ENCODE measurements at places on chromosomes 6 and 20.

- DNase-seq = peak; percentile 81
Observed at GRCh38 chr20:653110-653589, at the start of gene SRXN1. Gene SRXN1, minus strand, starts transcription at chr20:653200. Its CDS starts 15 bp downstream, at chr20:653185.

- DNase-seq = no peak
Observed at GRCh38 chr6:96468281-96468680, 53.3 kb upstream of the UFL1 start.

DNA sequence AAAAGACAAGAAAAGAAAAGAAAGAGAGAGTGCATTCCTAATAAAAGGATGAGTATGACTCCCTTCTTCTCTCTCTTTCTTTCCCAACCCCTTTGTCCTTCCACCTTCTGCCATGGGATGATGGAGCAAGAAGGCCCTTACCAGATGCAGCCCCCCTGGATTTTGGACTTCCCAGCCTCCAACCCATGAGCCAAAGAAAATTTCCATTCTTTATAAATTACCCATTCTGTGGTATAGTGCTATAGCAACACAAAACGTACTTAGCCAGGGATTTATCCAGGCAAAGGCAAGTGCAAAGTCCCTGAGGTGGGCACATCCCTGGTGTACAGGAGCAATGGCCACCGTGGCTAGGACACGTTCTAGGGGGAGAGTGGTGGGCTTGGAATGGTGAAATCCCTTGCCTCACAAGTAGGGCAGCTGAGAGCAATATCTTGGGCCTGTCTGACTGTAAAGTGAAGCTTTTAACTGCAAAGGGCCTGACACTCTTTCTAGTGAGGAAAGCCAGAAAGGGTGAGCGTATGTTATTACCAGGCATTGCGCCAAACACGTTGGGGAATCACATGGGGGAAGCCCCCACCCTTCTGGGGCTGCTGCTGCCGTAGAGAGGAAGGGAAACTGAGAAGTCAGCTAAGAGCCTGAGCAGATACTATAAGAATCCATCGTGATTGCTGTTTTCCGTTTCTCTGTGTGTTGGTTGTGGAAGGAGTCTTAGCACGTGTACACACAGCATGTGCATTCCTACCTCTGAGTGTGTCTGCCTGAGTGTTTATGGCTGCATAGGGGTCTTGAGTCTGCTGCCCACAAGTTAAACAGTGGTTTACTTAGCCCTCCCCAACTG lies 50.7 kb upstream of the SIRPA start:
- peak; percentile 38 for DNase-seq

- DNase-seq = peak; percentile 40
Observed at GRCh38 chr6:158816803-158817727, 2.1 kb downstream of the EZR start.

- DNase-seq = peak; percentile 37
Observed at GRCh38 chr6:79713701-79714322, 82.7 kb downstream of the SH3BGRL2 start.

DNA sequence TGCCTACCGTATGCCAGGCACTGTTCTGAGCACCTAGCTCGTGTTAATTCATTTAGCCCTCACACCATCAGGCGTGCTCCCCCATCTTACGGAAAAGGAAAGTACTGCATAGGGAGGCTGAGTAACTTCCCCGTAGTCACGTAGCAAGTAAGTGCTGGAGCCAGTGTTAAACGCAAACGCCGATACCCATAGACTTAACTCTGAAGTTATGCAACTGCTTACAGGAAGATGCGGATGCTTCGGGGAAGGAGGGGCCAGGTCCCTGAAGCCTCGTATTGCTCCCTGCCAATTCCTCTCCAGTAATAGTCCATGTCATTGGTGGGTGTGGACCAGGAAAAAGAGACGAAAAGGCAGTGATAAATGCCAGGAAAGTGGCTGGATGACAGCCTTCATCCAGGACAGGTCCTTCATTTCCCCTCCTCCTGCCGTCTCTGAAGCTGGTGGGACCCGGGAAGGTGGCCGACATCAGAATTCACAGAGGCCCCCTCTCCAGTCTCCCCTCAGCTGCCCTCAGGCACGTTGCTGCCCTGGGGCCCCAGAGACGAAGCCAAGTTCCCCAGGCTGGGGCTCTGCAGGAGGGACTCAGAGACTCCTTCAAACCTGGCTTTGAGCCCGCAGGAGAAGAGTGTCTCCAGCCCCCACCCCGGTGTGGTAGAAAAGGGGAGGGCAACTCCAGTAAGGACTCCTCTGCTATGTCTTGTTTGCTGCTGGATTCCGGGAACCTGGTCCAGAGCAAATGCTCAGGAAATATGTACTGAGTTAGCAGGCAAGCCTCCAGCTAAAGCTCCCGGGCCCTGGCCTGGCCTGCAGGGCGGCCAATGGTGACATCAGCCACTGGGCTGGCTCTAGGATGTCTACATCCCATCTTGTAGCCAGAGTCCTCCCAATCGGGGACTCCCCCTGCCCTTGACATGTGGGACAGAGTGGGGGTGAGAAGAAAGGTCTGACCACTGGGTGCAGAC lies 37.8 kb downstream of the RAB44 start:
- DNase-seq = no peak

DNA sequence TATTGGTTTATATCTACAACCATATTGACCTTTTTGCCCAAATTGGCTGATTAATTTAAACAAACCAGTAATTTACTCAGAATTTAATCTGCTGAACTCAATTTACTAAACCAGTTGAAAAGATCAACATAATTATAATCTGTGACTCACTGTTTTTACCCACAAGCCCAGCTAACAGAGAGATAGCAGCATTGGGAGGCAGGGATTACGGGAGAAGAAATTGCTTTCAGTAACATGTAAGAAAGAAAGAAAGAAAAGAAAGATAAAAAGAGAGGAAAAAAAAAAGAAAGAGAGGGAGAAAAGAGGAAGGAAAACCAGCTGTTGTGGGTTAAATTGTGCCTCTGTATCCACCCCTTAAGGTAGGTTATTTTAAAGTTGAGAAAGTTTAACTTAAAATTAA lies 13.3 kb upstream of the RHAG start:
- DNase-seq = peak; percentile 16

DNA sequence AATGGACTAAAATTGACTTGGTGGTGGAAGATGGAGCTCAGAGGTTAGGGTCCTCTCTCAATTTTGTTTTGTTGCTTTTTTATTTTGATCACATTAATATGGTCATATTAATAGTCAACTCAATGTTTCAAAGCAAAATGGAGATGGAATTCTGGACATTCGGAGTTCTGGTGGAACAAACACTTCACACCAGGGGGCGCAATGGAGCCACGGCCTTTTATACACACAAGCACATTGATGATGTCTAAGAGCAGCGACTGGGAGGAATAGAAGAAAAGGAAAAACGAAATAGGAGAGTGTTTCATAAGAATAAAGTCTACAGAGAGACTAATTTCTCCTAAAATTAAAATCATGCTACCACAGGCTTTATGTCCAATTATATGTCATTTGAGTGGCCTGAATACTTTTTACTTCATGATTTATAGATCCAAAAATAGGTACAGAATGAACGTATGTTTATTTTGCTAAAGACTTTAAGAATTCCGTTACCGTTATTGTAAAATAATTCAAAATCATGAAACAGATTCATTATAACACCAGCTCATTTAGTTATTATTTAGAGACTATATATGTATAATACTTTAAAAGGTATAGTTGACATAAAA lies 197.6 kb upstream of the SASH1 start:
- peak; percentile 63 for DNase-seq

DNA sequence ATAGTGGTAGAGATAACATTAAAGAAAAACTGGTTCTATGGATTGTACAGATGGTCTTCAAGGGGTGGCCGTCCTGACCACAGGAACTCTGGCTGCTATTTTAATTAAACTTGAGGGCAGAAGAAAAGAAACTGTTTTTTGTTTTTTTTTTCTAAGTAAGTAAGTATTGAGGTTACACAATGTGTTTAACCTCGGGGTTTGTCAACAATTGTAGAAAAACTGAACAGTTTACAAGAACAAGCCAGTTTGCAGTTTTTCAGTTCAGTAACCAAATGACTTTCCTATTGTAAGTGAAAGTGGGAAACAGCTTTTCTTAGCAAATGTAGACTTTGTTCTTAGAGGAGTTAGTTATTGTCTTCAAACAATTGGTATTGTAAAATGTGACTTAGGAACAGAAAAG lies 77.0 kb downstream of the PLCB1 start:
- no peak for DNase-seq

DNA sequence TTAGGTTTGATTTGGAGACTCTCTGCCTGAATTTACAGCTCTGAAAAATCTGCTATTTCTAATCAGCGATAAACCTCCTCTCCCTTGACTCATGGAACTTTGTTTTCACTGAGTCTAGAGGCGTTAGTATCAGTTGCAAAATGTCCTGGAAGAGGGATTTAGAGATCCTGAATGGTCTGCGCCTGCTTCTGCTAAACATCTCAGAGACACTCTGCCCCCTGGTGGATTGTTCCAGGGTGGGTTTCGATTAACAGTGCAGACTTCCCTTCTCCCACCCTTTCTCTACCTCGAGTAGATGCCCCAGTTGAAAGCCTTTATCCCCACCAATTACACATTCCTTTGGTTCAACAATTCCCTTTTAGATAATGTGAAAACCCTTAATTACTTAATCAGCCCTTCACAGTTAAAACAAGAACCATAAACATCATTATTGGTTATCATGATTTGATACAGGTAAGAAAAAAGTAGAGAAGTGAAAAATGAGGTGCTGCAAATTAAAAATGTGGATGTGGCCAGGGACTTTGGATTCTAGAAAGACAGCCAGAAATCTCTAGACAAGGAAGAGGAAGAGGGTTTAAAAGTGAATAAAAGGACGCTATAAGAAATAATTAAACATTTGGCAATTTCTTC lies 5.5 kb downstream of the HTR1B start:
- peak; percentile 71 for DNase-seq

DNA sequence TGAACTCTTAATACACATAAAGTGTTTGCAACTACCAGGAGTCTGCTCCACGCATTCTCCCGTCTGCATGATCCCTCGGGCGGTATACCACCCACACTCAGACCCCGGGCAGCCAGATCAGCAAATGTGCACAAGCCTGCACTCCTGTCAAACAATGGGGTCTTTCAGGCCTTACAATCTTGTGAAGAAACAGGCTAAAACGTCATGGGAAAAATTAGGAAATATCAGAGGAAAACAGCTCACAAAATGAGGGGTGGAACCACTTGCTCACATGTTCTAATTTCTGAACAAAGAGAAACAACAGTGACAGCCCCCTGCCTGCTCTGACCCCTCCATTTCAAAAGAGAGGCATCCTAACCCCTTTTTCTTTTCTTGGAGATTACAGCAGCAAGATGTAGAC lies 69.4 kb downstream of the BACH2 start:
- no peak for DNase-seq

DNA sequence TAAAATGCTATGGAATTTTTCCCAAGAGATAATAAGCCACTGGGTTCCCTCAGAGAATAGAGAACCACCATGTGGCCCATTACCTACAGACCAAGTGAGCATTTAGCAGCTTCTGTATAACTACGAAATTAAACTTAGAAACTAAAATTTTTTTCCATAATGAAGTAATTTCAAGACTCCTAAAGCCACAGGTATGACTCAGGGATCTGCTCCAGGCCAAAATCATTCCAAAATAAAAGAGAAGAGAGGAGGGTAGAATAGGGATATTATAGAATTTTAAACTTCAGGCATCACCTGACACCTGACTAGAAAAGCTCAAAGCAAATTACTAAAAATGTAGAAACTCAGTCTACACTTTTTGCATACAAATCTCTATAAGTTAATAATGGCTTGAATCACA lies 108.9 kb upstream of the DST start:
- DNase-seq = no peak

- DNase-seq = no peak
Observed at GRCh38 chr6:126038234-126038633, 51.9 kb downstream of the TRMT11 start.

- DNase-seq = no peak
Observed at GRCh38 chr6:63817492-63818050, 182.0 kb downstream of the PHF3 start.

DNA sequence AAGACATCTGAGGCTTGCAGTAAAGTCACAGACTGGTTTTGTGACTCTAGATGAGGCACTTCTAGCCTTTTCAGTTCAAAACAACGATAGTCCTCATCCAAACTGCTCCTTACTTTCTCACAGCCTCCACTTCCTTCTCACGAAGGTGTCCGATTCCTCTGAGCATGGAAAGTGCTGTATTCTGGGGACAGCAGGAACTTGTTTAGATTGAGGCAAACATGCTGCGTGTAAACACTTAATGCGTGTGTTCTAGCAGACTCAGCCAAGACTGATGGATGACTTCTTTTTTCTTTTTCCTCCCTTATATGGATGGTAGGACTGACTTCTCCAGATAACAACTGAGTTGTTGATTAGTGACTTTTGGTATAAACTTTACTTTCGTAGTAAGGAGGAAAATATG lies 80.2 kb upstream of the PRDM1 start:
- DNase-seq = no peak

GRCh38 chr6:35048631-35049083 lies 92.5 kb downstream of the TCP11 start:
- peak; percentile 51 for DNase-seq

DNA sequence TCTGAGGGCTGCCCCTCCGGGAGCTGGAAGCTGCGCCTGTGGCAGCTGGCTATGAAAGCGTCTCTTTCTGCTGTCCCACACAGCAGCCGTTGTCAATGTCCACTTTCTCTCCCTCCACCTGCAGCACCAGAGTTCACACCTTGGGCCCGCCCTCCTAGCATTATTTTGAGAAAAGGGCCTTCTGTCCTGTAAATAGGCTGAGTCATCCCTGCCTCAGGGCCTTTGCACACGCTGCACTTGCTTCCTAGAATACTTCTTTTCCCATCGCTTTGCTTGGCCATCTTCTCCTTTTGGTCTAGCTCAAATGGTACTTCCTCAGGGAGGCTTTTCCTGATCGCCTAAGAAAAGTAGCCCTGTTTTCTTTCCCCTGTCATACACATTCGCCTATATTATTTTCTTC lies 69.3 kb upstream of the ZNFX1 start:
- DNase-seq = no peak

GRCh38 chr6:121608270-121608669 lies 172.8 kb downstream of the GJA1 start:
- DNase-seq = no peak

DNA sequence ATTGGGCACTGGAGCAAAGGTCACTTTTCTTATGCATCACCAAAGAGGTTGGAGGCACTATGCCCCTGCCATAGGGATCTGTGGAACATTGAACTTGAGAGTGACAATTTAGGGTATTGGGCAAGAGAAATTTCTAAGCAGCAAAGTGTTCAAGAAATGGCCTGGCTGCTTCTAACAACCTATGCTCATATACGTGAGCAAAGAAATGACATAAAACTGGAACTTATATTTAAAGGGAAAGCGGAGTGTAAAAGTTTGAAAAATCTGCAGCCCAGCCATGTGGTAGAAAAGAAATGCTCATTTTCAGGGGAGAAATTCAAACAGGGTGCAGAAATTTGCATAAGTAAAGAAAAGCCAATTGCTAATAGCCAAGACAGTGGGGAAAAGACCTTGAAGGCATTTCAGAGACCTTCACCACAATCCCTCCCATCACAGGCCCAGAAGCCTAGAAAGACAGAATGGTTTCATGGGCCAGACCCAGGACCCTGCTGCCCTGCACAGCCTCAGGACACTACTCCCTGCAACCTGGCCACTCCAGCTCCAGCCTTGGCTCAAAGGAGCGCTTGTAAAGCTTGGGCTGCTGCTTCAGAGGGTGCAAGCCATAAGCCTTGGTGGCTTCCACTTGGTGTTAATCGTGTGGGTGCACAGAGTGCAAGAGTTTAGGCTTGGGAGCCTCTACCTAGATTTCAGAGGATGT lies 24.4 kb downstream of the NCR2 start:
- DNase-seq = no peak
